ENCODE measurements at places on chromosomes 6 and 20.
A peak's percentile ranks its signal among the peaks of the same experiment; 100 is the strongest.

DNA sequence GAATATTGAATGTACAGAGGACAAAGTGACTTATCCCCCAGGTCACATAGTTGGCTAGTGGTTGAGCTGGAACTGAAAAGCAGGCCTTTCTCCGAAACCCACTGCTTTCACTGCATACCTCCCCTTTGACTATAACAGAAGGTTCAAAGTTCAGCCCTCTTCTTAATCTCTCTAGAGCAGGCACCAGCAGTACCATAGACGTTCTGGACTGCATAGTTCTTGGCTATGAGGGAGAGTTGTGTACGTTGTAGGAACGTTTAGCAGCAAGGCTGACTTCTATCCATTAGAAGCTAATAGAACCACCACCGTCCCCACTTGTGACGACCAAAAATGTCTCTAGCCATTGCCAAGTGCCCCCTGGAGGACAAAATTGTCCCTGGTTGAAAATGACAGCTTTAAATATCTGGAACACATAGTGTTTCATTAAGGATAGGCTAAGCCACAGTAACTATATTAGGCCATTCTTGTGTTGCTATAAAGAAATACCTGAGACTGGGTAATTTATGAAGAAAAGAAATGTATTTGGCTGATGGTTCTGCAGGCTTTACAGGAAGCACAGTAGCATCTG lies 123.8 kb upstream of the MTHFD1L start:
- DNase-seq: no peak

DNA sequence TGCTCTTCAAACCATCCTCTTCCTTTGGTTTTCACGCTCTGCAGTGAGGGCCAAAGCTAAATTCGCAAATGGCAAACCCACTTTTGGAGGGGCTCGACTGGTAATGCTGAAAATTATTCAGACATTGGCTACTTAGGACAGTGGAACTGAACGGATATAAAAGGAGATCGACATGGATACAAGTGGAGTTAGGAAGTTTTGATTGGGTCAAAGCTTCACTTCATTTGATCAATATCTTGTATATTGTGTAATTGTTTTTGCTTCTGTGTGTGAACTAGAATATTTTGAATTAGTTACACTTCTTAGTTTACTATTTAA lies 1.2 kb downstream of the FAM8A1 start:
- DNase-seq: no peak

GRCh38 chr20:63060057-63060991 lies 53.6 kb upstream of the BHLHE23 start:
- DNase-seq: peak; percentile 73

- peak; percentile 77 for DNase-seq
These were observed 181.9 kb downstream of the NFATC2 start for GRCh38 chr20:51360451-51361201.

- DNase-seq: no peak
These were observed 537.4 kb upstream of the MMS22L start for GRCh38 chr6:97820400-97820799.

- DNase-seq: no peak
These were observed 273.8 kb downstream of the CDH4 start for GRCh38 chr20:61525781-61526431.
